ENCODE measurements at places on chromosomes 1 and 21.

GRCh38 chr1:2941907-2942306, 79.4 kb upstream of the ACTRT2 start:
- no peak for DNase-seq

DNA sequence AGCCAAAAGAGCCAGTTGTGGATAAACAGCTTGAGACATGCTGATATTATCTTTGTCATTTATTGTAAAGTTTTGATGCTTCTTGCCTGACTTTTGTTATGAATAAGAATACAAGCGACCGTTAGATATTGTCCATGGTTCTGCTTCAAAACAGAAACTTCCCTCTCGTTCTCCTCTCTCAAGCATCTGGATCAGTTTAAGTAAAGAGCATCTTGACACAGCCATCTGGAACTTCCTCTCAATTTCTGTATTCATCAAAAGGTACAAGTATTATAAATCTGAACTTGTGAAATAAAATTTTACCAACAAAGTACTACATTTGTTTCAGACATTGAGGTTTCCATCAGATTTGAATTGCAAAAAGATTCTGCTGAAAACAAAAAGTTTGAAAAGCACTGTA, 36.4 kb upstream of the CLDN14 start:
- no peak for DNase-seq

DNA sequence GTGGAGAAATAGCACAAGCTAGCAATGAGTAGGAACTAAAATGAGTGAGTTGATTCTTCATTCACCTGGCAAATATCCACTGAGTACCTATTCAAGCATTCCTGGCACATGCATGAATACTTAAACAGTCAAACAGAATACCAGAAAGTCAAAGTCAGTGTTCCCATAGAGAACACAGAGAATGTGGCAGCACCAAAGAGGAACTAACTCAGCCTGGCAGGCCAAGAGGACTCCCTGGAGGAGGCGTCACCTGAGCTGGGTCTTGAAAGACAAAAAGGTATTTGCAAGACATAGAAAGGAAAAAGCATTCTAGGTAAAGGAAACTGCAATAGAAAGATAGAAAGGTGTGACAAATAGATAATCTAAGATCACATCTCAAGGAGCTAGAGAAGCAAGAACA, 49.7 kb downstream of the DMRTA2 start:
- no peak for DNase-seq

DNA sequence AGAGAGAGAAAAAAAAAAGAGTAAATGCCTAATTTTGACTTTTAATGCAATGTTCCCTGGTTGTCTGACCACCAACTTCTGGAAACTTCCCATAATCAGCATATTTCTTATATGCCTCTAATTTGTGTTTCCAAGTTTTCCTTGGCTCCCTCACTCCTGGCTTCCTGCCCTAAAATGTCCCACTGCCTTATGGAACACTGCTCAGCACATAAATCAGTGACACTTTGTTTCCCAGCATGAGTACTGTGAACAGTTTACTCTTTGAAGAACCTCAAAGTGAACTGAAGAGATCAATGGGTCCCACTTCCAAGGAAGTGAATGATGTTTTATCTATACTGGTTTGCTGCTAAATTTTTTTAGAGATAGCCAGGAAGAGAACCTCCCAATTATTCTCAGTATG, 271.3 kb upstream of the PRMT6 start:
- no peak for DNase-seq

- DNase-seq = no peak
Measured at GRCh38 chr1:203199002-203199401, 12.5 kb upstream of the CHI3L1 start.

DNA sequence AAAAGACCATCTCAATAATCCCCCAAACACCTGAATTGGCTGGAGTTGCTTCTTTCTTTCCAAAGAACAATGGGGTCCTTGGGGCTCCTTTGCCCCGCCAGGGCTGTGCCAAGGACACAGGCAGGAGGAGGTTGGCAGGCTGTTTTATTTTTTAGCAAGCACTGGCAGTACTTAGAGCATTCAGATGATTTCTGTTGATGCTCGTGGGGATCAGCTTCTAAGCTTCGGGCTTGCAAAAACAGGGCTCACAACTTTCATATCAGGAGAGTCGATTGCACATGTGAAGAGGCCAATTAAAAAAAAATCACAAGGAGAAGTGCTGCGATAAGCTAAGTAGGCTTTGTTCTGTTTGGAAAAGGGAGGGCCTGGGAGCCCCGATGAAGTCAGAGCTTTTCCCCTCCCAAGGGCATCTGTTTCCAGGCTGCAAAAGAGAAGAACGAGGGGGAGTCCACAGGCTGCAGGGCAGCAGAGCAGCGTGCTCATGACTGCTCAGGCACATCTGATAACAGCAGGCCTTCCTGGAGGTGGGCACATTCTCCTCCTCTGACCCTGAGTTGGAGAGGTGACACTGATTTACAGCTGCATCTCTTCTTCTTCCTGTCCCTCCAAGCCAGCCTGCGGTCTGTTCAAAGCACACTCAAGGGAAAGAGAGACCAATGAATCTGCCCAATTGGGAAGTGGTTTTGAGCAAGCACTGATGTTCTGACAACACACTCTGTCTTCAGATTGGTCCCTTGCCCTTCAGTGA, 27.3 kb upstream of the BCAR3 start:
- DNase-seq = peak; percentile 45

GRCh38 chr1:43432171-43432860, 21.4 kb downstream of the HYI start:
- DNase-seq = no peak

DNA sequence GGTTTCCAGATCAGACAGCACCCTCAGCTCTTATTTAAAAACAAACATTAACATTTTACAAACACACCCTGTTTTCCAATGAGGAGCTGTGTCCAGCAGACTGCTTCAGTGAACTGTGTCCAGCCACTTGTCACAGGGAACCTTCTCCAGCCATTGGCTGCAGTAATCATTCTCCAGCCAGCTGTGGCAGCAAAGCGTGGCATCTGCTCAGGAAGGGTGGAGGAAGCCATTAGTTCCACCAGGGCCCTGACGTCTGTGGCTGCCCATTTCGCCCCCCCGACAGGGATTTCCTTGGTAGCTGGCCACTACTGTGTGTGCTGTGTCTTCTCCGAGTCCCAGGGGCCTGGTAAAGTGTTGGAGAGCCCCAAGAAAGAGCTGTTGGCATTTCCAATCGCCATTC, 62.9 kb upstream of the SELENON start:
- DNase-seq = no peak

DNA sequence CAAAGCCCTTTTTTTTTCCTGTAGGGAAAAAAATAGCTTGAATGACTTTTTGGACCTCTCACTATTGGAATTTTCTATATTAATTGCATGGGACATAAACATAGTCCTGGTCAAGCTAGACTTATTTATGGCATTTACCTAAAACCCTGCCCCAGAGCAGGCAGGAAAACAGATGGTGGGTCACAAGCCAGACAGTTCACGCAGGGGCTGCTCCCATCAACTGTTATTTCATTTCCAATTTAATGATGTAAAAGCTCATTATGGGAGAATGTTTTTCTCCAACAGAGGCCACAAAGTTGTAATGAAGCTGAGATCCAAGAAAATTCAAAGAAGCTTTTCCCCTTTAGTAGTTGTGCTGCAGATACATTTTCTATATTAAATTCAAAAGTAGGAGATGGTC, 99.2 kb downstream of the SGIP1 start:
- DNase-seq = no peak

- DNase-seq = no peak
Measured at GRCh38 chr1:225598847-225599246, 54.1 kb downstream of the ENAH start.

- DNase-seq = no peak
Measured at GRCh38 chr1:84387480-84388163, 10.7 kb upstream of the DNASE2B start.

DNA sequence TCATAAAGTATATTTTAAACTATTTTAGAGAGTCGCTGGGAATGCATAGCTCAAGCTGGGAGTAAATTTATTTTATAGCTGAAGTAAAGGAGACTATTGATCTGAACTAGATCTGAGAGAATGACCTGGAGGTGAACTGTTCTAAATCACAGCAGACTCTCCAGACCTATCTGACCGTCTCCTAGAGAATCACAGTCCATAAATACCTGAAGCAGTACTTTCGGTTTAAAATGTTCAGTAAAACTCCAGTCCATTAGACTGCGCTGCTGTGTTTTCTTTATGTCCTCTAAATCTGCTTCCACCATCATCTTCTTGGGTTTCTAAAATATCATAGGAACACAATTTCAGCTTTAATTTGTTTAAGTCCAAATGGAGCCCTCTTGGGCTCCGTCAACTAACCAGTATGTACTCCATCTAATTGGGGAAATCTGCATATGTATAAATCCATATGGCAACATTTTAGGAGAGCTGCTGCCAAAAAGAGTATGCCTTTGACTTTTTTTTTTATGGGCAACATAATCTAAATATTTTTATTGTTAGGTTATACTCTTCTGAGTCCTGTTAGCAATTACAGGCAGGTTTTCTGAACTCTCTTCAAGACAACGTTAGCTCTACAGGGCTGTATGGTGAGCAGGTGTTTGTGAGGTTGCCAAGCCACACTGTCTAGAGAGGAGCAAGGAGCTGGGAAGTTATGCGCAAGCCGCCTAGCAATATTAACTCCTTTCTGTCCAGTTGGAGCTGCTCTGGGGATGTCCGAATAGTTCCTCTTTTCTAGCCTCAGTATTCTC, 111.2 kb downstream of the SPAG17 start:
- DNase-seq = no peak

- no peak for DNase-seq
Measured at GRCh38 chr1:203522237-203522636, 28.3 kb downstream of the OPTC start.

DNA sequence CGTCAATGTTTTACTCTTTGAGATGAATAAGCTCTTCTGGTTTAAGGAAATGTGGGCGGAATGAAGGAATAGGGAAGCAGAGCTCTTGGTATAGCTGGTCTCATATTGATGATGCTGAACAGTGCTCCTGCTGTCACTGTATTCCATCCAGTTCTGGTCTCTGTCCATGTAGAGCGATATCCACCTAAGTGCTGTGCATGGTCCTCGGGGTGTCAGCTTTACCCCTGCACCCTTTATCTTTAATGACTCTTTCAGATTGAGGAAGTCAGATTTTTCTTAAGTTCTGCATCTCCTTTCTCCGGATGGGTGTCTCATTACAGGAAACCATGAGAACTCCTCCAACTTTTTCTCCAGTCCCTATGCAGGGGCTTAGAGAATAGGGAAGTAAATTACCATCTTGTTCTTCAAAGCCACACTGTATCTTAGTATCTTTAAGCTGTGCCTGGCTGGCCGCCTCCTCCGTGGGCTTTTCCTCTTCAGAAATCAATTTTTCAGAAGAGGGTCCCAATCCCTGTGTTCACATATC, 52.9 kb downstream of the PDE4B start:
- DNase-seq = no peak

- DNase-seq = no peak
Measured at GRCh38 chr1:39214021-39214713, 9.7 kb downstream of the MACF1 start.

- no peak for DNase-seq
Measured at GRCh38 chr1:64980745-64981600, 14.6 kb upstream of the JAK1 start.

- no peak for DNase-seq
Measured at GRCh38 chr1:204984499-204984898, 58.5 kb upstream of the CNTN2 start.

DNA sequence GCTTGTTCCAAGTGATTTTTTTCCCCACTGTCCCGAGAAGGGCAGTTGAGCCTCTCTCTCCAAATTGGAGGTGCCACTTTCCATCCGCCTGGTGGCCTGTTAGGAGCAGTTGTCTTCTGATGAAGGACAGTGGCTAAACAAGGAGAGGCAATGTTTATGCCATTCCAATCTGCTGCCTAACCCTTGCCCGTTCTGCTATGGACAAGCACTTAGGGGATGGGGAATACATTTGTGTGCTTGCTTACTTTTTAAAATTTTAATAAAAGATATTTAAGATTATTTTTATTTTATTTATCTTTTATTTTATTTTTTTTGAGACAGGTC, 12.0 kb downstream of the COQ8A start:
- no peak for DNase-seq

DNA sequence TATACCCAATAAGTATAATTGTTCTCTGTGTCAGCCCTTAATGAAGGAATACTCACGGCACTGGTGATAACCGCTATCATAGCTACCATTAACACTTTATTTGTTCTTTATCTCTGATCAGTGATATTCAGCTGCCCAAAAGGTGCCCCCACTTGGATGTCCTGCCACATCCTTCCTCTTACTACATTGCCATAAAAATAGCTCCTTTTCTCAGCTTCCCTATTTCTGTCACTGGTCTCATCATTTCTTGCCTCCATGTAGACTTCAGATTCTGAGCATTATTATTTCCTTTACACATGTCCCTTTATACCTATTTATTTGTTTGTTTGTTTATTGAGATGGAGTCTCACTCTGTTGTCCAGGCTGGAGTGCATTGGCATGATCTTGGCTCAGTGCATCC, 2.7 kb upstream of the RAB29 start:
- DNase-seq = no peak

DNA sequence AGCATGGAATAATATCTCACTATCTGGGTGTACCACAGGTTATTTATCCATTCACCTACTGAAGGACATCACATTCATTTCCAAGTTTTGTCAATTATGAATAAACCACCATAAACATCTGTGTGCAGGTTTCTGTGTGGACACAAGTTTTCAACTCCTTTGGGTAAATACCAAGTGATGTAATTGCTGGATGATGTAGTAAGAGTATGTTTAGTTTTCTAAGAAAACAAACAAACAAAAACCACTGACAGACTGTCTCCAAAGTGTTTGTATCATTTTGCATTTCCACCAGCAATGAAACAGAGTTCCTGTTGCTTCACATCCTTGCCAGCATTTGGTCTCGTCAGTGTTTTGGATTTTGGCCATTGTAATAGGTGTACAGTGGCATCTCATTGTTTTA, 435.7 kb upstream of the PROX1 start:
- DNase-seq = no peak

DNA sequence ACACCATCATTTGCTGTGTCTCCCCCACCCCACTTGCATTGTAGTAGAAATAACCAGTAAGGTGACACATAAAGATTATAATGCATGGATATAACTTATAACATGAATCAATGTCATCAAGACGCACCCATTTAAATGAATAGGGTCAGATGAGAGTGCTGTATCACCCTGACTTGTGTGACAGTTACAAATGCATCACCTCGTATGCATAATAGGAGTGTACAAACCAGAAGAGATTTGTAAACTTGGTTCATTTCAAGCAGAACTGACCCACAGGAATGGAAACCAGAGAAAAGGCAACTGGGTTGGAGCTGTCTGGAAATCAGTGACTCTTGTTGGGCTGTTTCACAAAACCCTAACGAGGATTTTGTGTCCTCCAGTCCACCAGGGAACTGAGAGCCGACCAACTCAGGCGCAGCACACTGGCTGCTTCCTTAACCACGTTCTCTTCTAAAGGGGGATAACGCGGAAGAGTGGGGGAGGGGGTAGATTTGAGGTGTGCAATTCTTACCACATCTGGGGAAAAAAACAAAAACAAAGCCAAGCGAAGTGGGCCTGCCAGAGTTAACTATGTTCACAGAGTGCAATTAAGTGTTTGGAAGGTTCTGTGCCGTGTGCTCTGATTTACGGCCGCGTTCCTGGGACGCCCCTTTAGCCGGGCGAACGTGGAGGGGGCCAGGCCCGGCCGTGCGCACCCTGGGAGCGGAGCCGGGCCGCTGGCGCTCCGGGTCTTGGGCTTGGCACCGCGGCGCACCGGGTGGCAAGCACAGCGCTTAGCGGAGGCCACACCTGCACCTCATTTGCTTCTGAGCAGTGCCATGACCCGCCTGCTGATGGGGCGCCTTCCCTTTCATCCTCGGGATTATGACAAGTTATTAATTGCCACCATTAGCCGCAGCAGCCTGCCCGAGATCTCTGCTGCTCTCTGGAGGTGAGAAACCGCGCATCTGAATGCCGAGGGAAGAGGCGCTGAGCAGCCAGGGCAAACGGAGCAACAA, 248.8 kb upstream of the FOXD3 start:
- no peak for DNase-seq

- no peak for DNase-seq
Measured at GRCh38 chr1:46067652-46068051, 64.8 kb downstream of the PIK3R3 start.

All from DMS153 (cell line).